ENCODE measurements at places on chromosomes 12 and 14.

- DNase-seq: no peak
These were observed 731.4 kb downstream of the GALC start for GRCh38 chr14:87261621-87262020.

DNA sequence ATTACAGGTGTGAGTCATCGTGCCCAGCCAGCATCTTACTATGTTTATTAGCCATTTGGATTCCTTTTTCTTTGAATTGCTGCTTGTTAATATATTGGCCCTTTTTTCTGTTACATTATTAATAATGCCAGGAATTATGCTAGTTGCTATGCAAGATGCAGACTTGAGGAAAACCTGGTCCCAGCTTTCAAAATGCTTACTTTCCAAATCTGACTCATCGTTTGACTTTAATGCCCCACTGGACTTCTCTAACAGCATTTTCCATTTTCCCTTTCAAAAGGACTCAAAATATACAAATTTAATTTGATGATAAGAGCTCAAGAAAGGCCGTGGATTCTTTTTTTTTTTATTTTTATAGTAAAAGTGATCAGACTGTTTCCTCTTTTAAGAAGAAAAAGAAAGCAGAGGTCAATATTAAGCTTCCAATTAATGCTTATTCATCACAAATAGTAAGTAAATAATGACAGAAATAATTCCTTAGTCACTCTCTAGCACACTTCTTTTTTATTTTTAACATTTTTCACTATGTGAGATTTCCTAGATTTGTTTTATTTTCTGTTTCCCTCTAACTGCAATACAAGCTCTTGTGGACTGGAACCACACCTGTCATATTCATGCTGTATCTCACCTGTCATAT is 146.1 kb upstream of the FGD4 start:
- DNase-seq: no peak

- DNase-seq: no peak
These were observed 104.3 kb downstream of the FLRT2 start for GRCh38 chr14:85634205-85634604.

DNA sequence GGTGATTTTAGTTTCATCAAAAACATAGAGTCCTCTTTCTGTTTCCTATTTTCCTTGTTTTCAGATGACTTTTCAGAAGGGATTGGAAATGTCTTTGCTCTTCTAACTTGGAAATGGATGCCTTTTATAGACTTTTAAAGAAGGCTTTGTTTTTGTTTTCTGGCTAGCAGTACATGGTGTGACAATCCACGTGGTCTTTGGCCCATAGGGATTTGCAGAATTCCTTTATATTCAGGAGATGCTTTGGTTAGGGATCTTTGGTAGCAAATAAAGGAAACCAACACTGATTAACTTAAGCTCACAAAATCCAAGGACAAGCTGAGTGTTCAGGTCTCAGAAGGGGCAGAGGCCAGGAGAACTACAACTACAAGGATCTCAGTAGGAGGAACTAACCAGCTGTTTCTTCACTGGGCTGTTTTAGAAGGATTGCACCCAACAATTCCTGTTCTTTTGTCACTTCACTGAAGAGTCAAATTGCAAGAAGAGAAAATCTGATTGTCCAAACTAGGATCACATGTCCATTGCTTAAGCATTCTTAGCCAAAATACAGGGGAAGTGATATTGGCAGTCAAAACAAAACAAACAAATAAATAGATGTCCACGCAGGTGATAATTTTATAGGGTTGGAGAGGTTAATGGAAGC is 58.6 kb upstream of the MANSC4 start:
- no peak for DNase-seq

DNA sequence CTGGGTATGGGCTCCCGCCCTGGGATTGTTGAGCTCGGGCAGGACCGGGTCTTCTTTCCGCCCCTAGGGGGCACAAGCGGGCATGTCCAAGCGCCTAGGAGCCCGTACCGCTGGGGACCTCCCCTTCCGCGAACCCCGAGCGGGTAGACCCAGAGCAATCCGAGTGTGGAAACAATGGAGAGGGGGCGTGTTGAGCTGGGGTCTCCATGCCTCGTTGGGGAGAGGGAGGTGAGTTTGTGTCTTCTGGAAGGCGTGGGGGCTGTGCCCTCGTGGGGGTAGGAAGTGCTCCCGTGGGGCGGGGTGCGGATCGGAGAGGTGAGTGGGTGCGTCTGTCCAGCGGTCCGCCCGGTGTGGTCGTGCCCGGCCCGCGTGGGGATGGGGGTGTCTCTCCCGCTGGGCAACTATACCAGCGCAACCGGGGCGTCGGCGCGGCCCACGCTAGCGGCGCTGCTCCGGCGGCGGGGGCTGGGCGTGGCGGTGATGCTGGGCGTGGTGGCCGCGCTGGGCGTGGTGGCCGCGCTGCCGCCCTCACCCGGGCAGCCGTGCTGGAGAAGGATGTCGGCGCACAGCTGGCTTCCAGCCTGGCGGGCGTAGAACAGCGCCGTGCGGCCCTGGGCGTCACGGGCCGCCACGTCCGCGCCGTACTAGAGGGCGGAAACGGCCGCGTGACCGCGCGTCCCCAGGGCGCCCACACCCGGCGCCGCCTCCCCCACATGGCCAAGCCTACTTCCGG is 12.2 kb downstream of the AGAP2 start:
- DNase-seq: no peak

GRCh38 chr14:50929506-50929905 is 14.8 kb downstream of the PYGL start:
- no peak for DNase-seq

DNA sequence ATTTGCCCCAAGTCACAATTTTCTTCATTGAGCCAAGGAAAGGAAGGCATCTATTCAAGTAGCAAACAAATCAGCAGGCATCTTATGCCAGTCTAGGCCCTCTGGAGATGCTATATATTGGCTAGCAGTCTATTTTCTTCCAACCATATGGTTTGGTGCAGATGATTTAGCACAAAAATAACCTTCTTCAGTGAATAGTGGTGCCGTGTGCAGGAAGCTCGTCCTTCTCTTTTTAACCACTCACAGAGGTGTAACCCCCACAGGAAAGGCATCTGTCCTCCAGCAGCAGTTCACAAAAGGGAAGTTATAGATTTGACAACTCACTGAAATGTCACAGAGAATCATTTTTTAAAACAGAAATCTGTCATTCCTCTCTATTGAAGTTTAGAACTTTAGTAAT is 445.7 kb upstream of the SYT1 start:
- no peak for DNase-seq

DNA sequence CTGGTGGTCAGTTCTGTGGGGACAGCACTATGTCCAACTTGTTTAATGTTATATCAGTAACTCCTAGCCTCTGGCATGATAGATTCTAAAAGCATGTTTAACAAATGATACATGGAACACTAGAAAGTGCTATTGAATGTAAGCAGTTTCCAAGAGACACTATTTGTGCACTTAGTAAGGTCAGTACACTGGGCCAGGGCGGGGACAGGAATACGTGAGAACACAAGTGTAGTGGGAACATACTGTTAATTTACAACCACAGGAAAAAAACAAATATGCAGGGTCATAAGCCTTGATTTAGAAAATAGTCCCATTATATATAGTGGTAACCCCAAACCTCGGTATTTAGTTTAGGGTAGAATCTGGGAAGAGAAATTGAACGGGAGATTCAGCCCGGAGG is 88.9 kb upstream of the SLC38A2 start:
- no peak for DNase-seq

DNA sequence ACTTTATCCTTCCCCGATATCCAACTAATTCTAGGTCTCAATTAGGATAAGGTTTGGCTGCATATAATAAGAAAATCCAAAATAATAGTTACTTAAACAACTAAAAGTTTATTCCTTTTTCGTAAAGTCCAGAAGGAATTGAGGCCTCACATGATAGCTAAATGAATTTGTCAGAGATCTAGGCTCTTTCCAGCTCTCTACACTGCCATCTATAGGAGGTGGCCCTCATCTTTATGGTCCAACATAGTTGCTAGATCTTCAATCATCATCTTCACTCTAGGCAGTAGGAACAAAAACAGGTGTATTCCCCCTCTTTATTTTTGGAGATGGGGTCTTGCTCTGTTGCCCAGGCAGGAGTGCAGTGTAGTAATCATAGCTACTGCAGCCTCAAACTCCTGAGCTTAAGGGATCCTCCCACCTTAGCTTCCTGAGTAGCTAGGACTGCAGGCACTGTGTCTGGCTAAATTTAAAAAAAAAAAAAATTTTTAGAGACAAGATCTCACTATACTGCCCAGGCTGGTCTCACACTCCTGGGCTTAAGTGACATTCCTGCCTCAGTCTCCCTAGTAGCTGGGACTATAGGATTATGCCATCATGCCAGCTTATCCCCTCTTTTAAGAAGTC is 46.5 kb upstream of the SAV1 start:
- no peak for DNase-seq

DNA sequence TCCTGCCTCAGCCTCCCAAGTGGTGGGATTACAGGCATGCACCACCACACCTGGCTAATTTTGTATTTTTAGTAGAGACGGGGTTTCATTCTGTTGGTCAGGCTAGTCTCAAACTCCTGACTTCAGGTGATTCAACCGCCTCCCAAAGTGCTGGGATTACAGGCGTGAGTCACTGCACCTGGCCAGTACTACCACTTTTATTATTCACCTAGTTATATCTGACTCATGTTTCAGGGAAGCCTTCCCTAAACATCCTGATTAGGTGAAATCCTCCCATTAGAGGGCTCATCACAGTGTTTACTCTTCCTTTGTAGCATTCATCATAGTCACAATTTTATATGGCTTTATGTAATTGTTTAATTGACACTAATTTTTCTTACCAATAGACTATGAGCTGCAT is 295.3 kb upstream of the SOX5 start:
- no peak for DNase-seq

DNA sequence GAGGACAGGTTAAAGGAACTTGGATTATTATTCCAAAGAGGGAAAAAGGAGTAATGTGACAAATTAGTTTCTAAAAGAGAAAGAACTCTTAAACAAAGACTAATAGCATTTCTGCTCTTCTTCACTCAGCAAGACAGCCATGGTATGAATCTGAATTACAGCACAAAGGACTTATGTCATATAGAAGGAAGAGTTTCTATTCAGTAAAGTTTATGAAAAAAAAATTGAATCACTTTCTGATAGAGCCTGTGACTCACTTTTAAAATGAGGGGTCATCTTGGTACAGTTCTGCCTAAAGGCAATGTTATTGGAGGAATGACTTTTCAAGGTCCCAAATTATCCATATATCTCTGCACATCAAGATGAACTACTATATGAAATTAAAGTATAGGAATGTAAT is 101.7 kb downstream of the DUSP6 start:
- no peak for DNase-seq

DNA sequence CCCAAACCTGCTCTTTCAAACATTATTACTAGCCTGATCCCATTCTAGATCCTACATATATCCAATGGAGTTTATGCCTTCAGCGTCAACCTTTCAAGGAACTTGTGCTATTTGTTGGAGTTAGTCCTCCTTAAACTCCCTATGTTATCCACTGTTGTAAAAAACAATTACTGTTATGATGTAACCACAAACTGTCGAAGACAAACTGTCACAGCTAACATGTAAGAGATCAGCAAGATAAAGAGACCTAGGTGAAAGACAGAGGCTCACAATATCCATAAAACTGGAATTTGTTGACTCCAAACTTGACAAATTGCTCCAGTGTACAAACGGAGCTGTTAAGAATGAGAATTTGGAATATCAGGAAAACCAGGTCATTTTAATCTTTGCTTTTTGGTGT is 70.7 kb downstream of the CDK17 start:
- no peak for DNase-seq

DNA sequence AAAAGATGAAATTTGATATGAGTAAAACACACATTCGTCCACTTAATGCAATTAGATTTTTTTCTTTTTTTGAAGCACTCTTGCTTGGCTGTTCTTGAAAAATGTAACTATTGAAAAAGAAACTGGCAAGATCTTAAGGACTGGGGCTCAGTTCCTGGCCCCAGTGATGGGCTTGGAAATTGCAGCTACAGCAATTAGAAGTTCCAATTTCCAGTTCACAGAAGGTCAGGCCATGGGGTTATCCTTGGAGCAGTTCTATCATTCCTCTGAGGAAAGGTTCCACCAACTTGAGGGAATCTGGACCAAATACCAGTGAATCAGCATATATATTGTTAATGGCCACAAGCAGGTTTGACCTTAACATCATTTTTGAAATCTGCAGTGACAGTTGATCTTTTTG is 18.9 kb downstream of the IGF1 start:
- no peak for DNase-seq

DNA sequence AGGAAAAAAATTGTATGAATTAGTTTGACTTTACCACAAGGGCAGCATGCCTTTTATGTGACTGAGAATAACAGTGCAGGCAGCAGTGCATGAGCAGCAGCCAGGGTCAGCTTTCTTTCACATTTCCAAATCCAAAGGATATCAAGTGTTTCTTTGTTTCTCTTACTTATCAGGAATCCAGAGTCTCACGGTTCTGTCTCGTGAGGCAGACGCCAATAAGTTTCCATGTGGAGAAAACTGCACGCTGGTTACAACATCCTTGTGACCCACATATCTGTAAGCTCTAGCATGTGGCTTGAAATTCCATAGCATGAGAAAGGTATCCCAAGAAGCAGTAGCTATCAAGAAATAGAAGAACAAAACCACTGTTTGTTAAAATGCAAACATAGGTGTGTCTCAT is 27.6 kb downstream of the GALNT4 start:
- no peak for DNase-seq

GRCh38 chr12:51071663-51072062 is 11.7 kb downstream of the CSRNP2 start:
- DNase-seq: no peak

GRCh38 chr12:64120568-64120967 is 101.5 kb downstream of the KICS2 start:
- no peak for DNase-seq

GRCh38 chr12:1605129-1606020 is 11.0 kb upstream of the FBXL14 start:
- DNase-seq: no peak

GRCh38 chr14:90758959-90759358 is 57.3 kb downstream of the TTC7B start:
- DNase-seq: no peak

DNA sequence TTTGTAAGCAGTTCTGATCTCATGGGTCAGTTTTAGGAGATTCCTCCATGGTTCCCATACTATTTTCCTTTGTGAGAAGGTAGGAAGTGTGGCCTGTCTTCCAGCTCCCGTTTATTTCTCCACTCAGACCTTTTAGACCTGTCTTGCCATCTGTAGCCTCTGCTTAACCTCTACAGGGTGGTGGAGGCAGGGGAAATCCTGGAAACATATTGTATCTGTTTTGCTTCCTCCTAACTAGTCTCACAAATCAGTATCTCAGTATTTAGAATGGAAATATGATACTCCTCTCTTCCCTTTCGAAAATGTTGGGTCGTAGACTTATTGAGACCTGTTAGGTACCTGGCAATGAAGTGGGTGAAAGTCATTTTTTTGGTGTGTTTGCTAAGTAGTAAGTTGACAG is 399.4 kb upstream of the RGS6 start:
- no peak for DNase-seq

DNA sequence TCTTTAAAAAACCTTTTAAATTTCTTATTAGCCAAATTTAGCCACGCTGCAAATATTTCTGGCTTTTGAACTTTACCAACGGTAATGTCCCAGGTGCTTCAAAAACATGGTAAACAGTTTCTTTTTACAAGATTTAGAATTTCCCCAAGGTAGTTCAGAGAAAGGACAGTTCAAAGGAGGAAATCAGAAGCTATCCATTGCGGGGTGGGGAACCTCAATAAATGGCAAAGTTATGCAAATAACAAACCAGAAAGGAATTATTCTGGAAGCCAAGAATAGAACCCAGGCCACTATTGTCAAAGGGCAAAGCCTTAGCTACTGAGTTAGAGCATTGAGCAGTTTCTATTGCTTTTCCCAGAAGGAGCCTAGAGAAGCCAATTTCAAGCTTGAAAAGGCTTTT is 62.3 kb downstream of the PDE6H start:
- no peak for DNase-seq
